ENCODE measurements at places on chromosomes 4 and X. TPM values are rescaled to one million over a fixed set of nuclear protein-coding genes. Genes with fewer than 3 reads are reported as not detected.

Gene L1CAM
- total RNA-seq = 0.39 TPM

Gene TREX2
- total RNA-seq = 1.6 TPM

Gene CFAP99
- not detected for total RNA-seq

Gene KIAA1210
- not detected for total RNA-seq

All from placental epithelial cell (primary cell).